Occipital lobe (tissue), 3 donors: ENCODE measurements at places on chromosomes 7 and 10. TPM values are rescaled to one million over a fixed set of nuclear protein-coding genes. Genes with fewer than 3 reads are reported as not detected.

PYROXD2 gene
- total RNA-seq, result 1.4 TPM

HTR7 gene
- 8.0 TPM for total RNA-seq

NPY gene
- 40.9 TPM for total RNA-seq

HMX3 gene
- not detected for total RNA-seq

MYOF gene
- total RNA-seq, result 3.6 TPM
